Cerebellar nuclear complex (tissue), 1 donor: ENCODE measurements at places on chromosomes 2 and 18.

DNA sequence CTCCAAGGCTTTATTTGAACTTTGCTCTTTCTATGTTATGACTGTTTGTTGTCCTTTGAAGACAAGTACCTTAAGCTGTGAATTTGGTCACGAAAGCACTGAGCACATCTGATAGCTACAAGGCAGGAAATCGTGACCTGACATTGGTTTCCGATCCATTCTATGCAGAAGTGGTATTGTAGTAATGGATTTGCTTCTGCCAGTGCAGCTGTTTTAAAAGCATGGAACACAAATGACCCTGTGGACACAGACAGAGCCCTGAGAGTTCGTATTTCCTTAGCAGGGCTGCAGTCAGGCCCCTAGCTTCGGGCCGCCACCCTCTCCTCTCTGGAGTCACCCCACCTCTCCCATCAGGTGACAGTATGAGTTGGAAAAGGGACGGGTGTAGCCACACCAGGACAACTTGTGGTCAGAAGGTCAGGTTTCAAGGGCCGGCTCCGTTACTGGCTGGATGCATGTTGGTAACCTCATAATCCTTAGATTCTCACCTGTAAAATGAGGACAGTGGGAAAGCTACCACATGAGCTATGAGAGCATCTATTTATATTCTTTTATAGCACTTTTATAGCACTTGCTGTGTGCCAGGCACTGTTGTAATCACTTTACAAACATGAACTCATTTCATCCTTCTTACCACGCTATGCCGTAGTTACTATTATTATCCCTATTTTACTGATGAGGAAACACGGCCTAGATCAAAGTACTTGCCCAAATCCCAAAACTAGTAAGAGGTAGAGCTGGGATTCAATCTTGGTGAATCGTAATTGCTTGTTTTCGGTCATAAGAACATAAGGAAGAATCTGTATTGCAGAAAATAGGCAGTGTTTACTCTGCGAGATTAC, 70.2 kb downstream of the SPATS2L start:
- DNase-seq: no peak

DNA sequence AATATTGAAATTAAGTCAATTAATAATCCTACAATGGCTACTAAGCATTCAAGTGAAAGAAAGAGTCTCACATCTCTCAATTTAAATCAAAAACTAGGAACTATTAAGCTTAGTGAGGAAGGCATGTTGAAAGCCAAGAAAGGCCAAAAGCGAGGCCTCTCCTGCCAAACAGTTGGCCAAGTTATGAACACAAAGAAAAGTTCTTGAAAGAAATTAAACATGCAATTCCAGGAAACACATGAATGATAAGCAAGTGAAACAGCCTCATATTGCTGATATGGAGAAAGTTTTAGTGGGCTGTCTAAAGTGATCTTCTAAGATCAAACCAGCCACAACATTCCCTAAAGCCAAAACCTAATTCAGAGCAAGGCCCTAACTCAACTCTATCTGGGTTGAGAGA, 11.8 kb downstream of the RDH14 start:
- DNase-seq: no peak

- DNase-seq: no peak
Observed at GRCh38 chr18:3693410-3693809, 243.4 kb downstream of the TGIF1 start.

DNA sequence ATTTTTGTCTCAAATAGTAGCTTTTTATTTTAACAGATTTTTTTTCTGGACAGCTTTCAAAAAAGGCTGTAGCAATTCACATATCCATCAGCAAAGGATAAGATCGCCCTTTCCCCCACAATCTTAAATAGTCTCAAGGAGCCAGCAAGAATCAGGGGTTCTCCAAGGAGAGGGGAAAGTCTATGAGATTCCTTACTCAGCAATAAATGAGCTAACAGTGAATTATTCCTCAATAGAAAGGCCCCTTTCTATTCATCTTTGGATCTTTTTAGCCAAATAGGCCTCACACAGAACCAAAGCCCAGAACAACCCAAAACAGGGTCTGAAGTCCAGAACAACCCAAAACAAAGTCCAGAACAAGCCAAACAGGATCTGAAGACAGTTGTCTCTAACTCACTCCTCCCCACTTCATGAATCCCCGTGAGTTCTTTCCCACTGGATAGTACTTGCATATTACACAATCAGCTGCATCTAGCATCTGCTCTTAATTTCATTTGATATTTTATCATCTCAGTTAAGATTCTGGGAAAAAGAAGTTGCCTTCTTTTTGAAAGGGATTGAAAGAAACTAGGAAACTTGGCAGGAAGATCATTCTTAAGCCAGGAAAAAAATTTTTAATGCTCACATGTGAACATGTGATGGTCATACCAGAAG, 3.4 kb upstream of the DHRS9 start:
- no peak for DNase-seq

DNA sequence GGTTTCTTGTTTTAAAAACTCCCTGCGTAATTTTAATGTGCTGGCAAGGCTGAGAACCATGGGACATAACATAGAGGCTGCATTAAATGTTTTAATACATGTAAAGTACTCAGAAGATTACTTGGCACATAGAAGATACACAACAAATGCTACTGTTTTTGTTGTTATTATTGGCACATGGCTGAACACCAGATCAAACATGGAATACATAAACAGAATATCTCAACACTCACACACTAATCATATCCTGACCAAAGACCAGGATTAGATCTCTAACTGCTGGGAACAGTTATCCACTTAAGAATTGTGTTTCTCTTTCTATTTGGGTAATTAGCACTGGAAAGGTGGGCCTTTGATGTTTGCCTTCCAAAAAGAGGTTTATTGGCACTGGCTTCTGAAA, 69.3 kb downstream of the KCNE4 start:
- no peak for DNase-seq

DNA sequence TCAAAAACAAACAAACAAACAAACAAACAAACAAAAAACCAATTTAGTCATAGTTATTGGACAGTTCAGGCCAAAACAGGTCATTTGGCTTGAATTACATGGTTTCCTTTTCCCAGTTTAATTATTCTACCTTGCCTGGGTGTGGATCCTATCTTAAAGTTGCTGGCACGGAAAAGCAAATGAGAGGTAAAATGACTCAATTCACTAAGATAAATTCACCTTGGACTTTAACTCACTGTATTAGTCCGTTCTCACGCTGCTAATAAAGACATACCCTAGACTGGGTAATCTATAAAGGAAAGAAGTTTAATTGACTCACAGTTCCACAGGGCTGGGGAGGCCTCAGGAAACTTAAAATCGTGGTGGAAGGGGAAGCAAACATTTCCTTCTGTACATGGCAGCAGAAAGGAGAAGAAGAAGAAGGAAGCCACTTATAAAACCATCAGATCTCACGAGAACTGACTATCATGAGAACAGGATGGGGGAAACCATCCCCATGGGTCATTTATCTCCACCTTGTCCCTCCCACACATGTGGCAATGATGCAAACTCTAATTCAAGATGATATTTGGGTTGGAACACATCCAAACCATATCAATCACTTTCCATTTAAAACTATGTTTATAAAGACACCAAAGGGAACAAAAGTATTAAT, 22.5 kb upstream of the TRAPPC8 start:
- no peak for DNase-seq

DNA sequence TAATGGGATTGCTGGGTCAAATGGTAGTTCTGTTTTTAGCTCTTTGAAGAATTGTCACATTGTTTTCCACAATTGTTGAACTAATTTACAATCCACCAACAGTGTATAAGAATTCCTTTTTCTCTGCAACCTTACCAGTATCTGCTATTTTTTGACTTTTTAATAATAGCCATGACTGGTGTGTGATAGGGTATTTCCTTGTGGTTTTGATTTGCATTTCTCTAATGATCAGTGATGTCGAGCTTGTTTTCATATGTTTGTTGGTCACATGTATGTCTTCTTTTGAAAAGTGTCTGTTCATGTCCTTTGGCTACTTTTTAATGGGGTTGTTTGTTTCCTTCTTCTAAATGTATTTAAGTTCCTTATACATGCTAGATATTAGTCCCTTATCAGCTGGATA, 322.3 kb downstream of the CDH2 start:
- no peak for DNase-seq

DNA sequence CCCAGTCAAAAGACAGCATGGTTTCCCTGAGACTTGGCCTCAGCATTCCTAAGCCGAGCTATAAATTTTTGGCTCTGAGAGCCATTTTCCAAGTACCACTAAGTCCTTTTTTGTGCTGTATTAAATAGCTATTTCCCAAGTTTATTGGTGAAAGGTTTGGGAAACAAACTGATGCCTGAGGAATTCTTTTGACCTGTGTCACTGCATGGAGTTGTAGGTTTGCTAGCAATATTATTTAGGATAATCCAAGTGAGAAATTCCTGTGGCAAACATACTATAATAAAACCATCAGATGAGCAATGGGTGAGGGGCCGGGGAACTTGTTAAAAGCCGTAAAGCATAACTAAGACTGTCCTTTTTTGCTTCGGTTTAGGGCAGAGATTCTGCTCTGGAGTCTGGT, 28.4 kb downstream of the ARHGAP28 start:
- no peak for DNase-seq

GRCh38 chr2:218039171-218039570, 29.9 kb upstream of the RUFY4 start:
- DNase-seq: no peak

DNA sequence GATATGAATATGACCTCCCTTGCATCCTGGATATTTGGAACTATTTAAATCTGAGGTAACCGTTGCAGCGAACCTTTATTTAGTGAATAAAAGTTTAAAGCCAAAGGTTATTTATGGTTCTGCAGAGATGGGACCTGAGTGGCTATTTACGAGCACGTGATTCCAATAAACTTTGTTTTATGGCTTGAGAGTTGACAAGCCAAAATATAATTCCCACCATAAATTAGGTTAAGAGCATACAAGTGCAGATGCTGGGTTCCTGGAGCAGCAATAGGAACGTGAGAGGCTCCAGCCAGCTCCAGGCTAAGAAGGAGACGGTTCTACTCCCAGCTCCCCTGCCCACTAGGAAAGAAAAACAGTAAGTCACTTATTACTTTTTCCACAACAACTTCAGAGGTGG, 5.2 kb upstream of the HOXD4 start:
- DNase-seq: no peak

- DNase-seq: no peak
Observed at GRCh38 chr2:220646424-220646823, 925.7 kb downstream of the EPHA4 start.

GRCh38 chr2:134153294-134153880, 100.5 kb upstream of the MGAT5 start:
- DNase-seq: no peak

- DNase-seq: no peak
Observed at GRCh38 chr18:48011926-48012465, 81.5 kb upstream of the SMAD2 start.

DNA sequence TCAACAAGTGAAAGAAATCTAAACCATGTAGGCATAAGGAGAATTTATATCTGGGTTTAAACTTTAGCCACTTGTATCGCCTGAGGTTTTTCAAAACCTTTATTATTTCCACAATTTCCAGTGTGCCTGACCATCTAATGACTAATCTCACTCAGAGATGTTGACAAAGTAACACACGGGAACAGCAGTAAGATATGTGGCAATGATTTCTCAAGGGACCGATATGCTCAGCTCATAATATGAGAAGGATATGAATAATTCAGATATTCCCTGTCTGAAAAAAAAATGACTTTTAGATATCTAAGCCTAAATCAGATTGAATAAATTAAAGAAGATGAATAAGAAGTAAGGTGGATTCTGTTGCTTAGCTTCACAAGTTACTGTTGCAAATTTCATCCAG, 43.5 kb downstream of the TMEM163 start:
- DNase-seq: no peak

DNA sequence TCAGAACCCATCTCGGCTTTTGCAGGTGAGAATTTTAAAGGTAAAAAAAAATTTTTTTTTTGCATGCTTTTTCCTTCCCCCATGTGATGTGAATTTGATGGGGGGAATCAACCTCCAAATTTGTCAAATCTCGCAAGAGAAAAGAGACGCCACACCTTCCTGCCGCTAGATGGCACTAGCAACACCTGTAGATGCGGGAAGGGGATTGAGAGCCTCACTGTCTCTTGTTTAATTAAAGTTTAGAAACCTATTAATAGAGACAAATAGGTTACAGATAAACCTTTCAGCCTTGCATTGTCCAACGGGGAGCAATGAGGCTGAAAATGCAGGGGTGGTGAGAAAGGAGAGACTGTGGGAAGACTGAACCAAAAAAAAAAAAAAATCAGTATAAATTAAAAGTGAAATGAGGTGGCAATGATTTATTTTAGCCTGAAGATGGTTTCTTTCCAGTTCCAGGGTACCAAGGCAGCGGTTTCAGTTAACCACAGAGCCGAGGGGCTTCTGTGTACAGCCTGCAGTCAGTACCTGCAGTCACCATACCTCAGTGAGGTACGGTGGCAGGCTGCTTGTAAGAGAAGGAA, 84.6 kb downstream of the NRP2 start:
- DNase-seq: no peak

GRCh38 chr2:219206328-219207133, at the start of gene ZFAND2B:
Gene ZFAND2B (plus strand): TSS chr2:219206782. CDS start chr2:219206988, 206 bp downstream.
- DNase-seq: peak; percentile 71

- DNase-seq: no peak
Observed at GRCh38 chr18:21513292-21513691, 87.2 kb downstream of the ESCO1 start.

DNA sequence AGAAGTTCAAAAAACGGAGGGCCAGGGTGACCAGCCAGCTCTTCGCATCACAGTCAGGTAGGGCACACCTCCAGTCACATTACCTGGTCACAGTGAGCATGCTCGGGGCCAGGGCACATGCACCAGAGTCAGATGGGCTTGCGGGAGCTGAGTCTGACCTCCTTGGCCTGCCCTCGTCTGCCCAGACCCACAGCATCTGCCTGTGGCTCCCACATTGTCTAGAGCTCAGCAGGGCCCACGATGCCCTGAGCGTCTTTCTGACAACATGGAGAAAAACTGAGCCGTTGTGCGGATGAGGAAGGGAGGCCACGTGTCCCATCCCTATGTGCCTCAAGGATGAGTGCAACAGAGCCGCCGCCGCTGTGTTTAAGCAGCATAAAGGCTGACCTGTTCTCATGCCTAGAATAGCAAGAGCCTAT, 37.6 kb downstream of the CRACDL start:
- no peak for DNase-seq

GRCh38 chr2:54903736-54904554, 146.3 kb downstream of the RTN4 start:
- no peak for DNase-seq

- DNase-seq: no peak
Observed at GRCh38 chr2:9106338-9107167, 100.1 kb upstream of the ASAP2 start.

- DNase-seq: no peak
Observed at GRCh38 chr2:5007596-5007995, 684.6 kb upstream of the SOX11 start.
